ENCODE measurements at places on chromosomes 6 and 20.

GRCh38 chr6:28643017-28643740 is 117.5 kb downstream of the GPX5 start:
- DNase-seq: peak; percentile 14

- no peak for DNase-seq
Observed at GRCh38 chr6:88666901-88667300, 296.5 kb downstream of the RNGTT start.

DNA sequence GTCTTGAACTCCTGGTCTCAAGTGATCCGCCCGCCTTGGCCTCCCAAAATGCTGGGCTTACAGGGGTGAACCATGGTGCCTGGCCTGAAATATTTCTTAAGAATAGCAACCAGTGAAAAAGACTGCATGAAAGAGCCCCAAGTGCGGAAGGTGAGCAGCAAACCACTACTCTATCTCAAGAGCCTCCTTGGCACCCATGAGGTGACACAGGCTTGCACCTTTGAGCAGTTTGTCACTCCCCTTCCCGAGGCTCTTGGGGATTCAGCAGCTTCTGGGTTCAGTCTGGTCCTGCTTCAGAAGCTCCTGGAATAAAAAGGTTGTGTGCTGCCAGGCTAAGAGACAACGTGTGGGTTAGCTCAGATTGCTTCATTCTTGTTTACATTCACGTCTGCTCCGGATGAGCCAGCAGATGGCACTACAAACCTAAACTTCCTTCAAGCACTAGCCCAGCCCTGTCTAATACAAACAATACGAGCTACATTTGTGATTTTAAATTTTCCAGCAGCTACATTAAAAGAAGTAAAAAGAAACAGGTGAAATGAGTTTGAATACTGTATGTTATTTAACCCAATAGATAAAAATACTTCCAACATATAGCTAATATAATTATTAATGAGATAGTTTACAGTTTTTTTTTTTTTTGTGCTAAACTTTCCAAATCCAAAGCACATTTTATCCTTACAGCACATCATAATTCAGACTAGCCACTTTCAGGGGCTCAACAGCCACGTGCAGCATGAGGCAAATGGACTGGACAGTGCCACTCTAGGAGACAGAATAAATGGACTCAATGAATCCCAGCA is 46.2 kb downstream of the GJA10 start:
- DNase-seq: peak; percentile 27

GRCh38 chr6:124285146-124285545 is 481.5 kb downstream of the NKAIN2 start:
- no peak for DNase-seq

GRCh38 chr6:154466139-154466538 is 44.3 kb downstream of the CNKSR3 start:
- no peak for DNase-seq

DNA sequence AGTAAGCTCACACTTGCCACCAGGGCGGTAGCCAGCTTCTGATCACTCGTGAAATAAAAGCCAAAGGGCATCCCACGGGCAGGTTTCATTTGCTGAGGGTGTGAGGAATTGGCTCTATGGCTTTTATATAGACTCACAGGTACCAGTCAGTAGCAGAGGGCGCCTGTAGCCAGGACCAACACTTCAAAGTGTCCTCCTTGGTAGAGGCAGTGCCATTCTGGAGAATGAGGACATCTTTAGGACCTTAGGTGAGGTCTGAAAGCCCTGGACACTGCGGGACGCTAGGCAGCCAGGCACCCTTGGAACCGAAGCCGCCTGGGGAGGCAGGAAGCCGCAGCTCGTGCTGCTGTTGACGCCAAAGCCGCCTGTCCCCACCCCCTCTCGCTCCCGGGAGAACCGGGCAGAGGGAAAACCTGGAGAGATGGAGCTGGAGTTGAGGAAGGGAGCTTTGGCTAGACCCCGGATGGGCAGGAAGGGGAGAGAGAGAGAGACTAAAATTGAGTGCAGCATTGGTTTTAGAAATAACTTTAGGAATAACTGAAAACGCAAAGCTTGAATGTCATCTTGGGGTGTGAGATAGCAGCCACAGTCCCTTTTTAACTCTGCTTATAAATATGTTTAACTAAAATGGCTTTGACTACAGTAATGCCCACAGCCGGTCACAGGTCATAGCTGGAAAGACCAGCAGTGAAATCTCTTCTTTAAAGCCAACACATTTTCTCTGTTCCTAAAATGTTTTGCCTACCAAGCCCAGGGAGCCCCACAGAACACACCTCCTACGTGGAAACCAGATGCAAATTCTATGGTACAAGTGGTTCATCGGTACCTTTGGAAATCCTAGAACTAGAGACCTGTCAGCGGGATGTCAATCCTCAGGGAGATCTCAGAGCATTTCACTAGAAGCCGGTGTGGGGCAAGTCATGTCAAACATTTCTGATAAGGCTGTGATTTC is 128.5 kb upstream of the CDYL start:
- no peak for DNase-seq

- no peak for DNase-seq
Observed at GRCh38 chr6:12403201-12403826, 113.2 kb downstream of the EDN1 start.

DNA sequence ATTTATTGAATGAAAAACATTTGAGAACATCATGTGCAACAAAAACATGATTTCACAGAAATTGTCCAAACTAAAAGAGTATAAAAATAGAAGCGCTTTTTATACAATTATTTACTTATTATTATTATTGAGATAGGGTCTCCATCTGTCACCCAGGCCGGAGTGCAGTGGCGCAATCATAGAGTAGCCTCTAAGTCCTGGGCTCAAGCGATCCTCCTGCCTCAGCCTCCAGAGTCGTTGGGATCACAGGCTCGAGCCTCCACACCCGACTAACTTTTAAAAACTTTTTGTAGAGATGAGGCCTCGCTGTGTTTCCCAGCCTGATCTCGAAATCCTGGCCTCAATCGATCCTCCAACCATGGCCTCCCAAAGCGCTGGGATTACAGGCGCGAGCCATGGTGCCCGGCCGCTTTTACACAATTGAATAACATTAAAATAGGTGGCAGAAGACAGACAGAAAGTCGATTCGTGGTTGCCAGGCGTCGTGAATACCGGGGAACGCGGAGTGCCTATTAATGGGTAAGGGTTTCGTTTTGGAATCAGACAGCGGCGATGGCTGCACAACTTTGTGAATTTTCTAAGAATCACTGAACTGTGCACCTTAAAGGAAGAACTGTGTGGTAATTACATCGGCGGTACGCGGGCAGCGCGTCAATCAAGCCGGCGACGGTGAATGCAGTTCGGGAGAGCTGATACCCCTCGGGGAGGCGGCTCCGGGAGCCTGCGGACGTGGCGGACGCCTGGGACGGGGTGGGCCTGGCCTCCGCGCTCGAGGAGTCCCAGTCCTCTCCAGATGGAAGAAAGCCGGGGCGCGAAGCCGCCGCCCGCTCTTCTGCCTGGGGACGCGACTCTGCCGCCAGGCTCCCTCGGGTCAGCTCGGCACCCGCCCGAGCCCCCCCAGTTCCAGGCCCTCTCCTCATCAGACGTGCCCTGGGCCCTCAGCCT is 807 bp downstream of the TBC1D20 start:
- peak; percentile 21 for DNase-seq

DNA sequence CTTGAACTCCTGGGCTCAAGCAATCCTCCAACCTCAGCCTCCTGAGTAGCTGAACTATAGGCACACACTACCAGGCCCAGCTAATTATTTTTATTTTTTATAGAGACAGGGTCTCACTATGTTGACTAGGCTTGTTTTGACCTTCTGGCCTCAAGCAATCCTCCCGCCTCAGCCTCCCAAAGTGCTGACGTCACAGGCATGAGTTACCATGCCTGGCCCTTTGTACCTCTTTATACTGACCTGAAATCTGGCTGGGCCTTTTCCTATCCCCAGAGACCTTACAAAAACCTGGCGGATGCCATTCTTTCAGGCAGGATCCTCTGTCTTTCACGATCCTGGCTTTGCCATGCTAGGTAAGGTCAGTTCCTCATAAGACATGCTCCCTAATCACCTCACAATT is 11.5 kb downstream of the WFDC3 start:
- no peak for DNase-seq

DNA sequence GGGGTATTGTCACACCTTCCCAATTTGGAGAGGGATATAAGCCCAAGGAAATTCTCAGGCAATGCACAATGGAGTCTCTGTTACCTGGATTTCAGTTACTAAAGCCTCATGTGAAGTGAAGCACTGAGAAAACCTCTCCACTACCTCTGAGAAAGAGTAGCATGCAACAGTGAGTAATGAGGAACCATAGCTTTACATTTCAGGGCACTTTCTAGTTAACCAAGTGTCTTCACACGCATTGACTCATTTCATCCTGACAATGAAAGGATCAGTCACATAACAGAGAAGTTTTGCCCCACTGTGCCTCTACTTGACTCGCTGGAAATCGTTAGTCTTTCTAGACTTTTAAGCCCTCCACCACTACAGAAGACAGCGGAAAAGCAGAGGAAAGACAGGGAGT is 86.2 kb upstream of the ARID1B start:
- no peak for DNase-seq

DNA sequence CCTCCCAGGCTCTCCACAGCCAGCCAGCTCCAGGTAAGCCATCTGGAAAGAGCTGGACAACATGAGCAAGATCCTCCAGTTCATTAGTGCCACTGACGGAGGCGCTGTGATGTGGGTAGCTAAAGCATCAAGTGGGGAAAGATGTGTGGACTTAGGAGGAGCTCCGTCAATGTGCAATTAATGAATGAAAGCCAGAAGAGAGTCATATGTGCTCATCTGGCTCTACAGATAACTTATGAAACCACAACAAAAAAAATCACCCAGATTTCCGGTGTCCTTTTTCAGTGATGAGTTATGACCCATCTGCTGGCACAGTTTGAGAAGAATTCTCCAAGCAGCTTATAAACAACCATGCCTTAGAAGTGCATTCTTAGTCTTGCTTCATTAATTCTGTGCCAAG is 311.7 kb upstream of the PLCB4 start:
- no peak for DNase-seq

- DNase-seq: no peak
Observed at GRCh38 chr6:84772428-84773132, 8.2 kb upstream of the TBX18 start.

- no peak for DNase-seq
Observed at GRCh38 chr6:110492584-110492983, 16.2 kb upstream of the SLC22A16 start.
